CD4-positive, alpha-beta T cell treated with Interleukin-6 at 100 ng/mL for 8 hours (primary cell): ENCODE measurements at places on chromosomes 16 and 17.

DNA sequence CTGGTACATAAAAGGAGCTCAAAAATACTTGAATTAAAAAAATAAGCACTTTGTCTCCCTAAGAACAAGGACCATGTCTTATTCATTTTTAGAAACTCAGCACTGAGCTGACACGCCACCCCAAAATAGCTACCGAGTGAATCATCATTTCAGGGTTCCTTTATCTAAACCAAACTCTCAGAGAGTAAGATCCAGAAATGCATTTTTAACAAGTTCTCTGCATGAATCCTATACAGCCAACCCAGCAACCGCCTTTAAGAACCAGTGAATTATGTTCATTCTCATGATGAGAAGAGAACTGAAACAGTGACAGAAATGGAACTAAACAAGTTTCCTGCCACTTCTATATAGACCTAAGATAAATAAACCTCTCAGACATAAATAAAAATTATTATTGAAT lies 8.7 kb downstream of the C16orf87 start:
- DNase-seq: no peak

GRCh38 chr17:4375039-4375748 lies 8.7 kb upstream of the UBE2G1 start:
- DNase-seq: peak; percentile 26

DNA sequence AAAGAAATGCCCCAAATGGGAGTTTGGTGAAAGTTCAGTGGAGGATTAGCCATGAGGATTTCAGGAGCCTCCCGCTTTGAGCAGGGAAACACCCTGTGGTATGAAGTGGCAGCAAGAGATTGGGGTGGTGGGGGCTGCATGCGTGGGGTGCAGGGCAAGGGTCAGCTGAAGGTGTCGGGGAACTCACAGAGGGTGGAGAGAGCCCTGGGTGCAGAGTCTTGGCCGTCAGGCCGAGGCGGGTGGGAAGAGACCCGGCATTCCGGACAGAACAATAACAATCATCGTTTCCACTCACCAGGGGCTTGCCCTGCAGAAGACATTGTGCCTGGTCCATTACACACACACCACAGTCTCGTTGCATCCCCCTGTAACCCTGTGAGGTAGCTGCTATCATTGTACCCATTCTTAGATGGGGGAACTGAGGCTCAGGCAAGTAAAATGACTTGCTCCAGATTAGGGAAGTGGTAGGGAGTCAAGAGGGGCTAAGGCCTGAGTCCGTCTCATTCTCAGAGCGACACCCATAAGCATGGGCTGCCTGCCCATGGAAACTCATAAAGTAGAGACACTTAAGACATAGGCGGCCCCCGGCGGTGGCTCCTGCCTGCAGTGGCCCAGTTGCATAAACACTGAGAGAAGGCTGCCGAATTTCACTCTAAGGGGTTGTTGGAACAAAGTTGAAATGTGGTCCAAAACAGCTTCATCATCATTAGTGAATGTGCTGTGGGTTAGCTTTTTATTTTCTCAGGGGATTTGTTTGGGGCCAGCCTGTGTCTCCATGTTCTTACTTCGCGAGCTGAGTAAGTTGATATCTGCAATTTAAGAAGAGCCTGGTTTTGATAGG lies 93.3 kb downstream of the CMIP start:
- no peak for DNase-seq

DNA sequence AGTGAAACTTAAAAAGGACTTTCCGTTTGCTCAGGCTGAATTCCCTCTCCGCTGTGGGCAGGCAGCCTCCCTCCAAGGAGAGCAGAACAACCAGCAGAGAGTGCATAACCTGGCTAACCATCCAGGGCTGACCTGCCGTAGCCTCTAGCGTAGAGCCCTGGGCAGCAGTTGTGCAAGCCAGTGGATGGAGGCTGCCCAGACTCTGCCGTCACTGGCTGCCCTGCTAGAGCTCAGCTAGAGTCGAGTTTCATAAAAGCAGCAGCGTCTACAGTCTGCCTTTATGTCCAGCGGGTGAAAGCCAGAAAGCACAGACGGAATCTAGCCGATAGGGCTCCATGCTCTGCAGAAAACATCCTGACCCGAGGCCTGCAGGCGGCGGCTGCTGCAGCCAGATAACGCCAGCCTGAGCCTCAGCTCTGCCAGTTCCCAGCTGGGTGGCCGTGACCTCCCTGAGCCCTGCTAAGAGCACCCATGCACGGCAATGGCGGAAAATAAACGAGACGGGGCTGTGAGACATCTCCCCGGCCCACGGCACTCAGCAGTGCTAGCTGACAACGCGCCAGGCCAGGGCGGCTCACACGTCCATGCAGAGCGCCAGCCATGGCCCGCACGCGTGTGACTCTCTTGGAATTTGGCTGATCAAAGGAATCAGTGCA lies 231.3 kb downstream of the ENGASE start:
- DNase-seq: no peak
